ENCODE measurements at places on chromosomes 12 and 14.

GRCh38 chr12:107126796-107127481, 33.6 kb upstream of the CRY1 start:
- DNase-seq = no peak

DNA sequence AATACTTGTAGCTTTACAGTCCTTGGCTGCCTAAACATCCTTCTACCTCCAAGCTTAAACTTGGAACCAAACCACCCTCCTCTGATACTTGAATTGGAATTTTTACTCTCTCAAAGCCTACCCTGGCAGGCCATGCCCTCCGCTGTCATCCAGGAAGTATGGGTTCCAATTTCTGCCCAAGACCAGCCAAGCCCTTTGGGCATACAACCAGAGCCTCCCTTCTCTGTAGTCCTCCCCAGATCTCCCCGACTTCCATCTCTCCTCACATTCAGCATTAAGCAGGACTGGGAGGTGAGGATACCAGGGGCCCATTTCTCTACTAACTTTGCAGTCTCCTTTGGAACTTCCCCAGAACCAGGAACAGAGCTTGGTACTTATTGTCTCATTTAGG, 369 bp upstream of the DHH start:
- DNase-seq = no peak

- DNase-seq = no peak
Measured at GRCh38 chr14:33198684-33199083, 260.0 kb downstream of the NPAS3 start.

- no peak for DNase-seq
Measured at GRCh38 chr12:52686756-52687487, 6.7 kb upstream of the KRT1 start.

Measured in SK-N-MC (cell line).